ENCODE measurements at places on chromosomes 13 and 19.

DNA sequence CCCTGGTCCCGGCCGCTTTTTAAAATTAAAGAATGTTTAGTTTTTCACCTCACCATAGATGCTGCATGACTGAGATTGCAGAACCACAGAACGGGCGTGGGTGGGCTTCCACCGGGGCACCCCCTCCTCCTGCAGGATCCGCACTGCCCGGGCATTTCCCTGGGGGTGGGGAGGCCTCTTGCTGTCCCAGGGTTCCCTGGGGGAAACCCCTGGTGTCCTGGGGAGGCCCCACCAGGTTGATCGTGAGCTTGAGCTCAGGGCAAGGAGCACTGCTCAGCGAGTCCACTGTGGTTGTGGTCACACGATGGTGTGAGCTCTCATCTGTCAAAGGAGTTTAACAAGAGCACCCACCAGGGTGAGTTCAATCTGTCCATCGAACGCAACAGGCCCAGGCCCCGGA lies 11.4 kb upstream of the TCF3 start:
- no peak for DNase-seq

DNA sequence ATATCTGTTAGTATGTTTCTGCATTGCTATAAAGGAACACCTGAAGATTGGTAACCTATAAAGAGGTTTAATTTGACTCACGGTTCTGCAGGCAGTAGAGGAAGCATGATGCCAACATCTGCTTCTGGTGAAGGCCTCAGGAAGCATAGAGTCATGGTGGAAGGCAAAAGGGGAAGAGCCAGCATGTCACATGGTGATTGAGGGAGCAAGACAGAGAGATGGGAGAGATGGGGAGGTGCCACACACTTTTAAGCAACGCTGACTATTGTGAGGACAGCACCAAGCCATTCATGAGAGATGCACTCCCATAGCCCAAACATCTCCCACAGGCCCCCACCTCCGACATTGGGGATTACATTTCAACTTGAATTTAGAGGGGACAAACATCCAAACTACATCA lies 32.8 kb downstream of the COG6 start:
- no peak for DNase-seq

- DNase-seq: no peak
Observed at GRCh38 chr13:51025245-51025905, 85.7 kb downstream of the C13orf42 start.

DNA sequence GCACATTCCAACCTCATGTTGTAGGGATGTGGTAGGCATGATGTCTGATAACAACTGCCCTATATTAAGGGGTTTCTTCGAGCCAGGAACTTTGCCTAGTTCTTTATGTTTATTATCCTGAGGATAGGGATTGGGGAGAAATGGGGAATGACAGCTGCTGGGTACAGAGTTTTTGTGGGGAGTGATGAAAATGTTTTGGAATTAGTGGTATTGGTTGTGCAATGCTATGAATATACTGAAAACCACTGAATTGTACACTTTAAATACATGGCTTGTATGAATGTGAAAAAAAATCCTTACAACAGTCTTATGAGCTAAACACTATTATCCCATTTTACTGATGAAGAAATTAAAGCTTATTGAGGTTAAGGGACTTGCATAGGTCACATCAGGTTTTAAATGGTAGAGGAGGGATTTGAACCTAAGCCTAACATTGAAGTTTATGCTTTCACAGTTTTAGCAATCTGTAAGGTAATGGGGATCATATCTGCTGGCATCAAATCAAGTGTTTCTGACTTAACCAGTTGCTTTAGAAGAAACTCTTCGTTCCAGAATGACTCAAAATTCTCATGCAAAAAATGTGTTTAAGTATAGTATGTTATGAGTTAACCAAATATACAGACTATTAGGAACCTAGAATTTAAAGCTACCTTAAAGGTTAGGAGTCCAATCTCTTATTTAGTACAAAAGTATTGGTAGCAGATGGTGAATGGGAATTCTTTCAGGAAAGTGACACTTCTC lies 61.4 kb downstream of the ERCC5 start:
- no peak for DNase-seq

DNA sequence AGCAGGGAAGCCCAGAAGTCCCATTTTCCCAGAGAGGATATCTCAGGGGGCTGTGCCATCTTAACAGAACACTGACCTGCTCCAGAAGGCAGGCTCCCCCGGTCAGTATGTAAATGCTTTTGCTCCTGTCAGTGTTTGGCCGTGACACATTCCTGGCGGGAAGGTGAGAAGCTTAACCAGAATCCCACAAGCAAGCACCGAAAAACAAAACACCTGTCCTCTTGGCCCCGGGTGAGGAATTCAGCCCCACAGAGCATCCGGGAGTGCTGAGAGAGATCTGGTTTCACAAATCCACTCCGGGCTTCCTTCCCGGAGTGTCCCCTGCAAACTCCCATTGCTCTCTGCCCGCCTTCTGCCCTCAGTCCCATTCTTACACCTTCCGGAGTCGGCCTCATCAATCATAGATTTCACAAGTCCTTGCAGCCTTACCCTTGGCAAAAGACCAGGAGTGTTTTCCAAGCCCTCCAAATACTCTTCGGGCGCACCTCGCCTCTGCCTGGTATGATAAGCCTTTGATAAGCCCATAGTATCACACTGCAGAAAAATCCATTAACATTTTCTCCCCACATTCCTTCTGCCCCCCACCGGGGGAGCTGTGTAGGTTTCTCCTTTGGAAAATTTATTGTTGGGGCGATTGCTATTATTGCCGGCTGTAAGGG lies 12.2 kb downstream of the TPM4 start:
- no peak for DNase-seq

GRCh38 chr19:54451331-54451871 lies 2.4 kb downstream of the LENG8 start:
- no peak for DNase-seq

DNA sequence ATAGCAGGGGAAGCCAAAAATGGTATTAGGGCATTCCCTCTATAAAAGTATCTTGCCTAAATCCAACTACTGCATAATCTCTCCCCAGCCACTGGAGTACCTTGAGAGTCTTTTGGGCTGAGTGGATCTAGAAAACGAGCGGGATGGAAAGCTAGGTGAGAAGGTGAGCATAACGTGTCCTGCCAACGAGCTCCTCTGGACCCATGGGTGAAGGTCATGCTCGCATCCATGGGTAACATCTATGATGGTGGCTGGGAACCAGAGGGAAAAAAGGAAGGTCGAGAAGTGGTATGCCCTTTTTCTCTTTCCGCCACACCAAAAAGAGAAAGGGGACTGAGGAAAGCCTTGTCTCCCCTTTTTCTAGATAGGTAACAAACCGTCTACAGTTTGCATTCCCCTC lies 63.0 kb downstream of the ZNF208 start:
- DNase-seq: no peak

Measured in renal cortex interstitium (tissue), 15 donors.